Activated naive CD8-positive, alpha-beta T cell treated with anti-CD3 and anti-CD28 coated beads, Interleukin-2, amount 50 U/mL, for 16 hours (primary cell): ENCODE measurements at places on chromosomes 6 and 20.
A peak's percentile ranks its signal among the peaks of the same experiment; 100 is the strongest.

DNA sequence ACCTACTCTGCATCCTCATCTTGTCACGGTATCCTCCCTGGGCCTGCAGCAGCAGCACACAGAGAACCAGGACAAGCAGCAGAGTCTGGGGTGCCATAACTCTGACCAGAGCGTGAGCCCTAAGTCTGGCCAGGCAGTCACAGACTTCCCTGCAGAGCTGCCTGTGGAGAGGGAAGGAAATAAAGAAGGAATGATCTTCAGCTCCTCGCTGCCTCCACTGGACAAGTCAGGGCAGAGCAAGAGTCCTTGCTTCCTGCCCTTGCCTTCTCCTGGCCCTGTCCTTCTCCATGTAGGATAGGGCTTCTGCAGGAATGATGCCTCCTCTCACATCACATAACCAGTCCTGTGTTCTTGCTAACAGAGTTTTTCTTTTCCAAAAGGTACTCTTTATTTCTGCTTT is 15.9 kb upstream of the WFDC11 start:
- no peak for DNase-seq

- no peak for DNase-seq
Observed at GRCh38 chr6:148258868-148259267, 83.8 kb upstream of the SASH1 start.

GRCh38 chr6:129120856-129121638 is 238.1 kb downstream of the LAMA2 start:
- DNase-seq, result no peak

GRCh38 chr6:40499215-40499614 is 87.9 kb downstream of the LRFN2 start:
- DNase-seq, result no peak

DNA sequence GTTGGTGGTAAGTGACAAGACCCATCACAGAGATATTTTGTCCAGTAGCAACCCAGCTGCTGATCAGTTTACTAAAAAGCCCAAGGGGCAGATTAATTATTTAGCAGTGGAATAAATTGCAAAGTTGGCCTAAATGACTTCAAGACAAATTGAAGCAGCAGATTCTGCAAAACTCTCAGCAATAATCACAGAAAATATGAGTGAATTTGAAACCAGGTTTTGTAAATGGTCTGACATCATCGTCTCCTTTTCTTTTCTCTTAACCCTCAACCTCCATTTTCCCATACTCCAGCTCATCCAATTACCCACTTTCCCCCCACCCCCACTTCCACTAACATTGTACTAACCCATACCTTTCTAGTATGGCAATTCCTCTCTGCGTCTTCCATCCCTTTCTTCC is 11.3 kb upstream of the PTPRK start:
- no peak for DNase-seq

DNA sequence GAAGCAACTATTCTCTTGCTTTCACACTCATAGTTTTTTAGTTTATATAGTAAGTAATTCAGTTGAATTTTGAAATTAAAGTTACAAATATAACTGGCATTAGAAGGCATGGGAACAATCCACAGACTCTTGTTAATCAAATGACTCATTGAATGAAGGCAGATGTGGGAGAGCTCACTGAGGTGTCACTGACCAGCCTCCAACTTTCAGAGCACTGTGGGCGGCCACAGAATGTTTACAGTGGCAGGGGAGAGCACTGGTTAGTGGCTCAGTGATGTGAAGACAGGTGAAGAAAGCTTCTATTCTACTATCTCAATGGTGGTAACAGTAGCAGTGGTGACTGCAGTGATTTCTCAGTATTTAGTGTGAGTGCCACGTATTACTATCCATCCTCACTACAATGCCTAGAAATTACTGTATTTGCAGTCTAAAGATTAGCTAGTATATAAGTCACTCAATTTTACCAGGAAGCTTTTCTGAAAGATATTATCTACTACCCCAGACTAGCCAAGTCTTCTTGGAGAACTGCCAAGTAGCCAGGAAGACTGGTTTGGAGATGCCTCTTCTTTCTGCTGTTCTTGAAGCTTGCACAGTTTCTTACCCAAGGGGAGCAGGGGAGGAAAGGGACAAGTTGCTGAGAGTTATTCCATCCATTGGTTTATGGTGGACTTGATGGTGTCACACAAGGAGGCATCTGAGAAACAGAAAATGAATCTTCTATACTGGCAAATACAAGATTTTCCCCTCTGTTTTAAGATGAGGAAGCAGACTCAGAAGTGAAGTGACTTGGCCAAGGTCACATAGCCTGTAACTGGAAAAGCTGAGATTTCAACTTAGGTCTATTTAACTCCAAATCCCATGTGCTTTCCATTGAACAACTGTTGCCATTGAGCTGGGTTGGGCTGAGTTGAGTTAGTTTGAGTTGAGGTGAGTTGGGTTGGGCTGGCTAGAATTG is 231.2 kb downstream of the ANKRD60 start:
- no peak for DNase-seq

- no peak for DNase-seq
Observed at GRCh38 chr6:30044630-30045029, 16.4 kb upstream of the POLR1H start.

DNA sequence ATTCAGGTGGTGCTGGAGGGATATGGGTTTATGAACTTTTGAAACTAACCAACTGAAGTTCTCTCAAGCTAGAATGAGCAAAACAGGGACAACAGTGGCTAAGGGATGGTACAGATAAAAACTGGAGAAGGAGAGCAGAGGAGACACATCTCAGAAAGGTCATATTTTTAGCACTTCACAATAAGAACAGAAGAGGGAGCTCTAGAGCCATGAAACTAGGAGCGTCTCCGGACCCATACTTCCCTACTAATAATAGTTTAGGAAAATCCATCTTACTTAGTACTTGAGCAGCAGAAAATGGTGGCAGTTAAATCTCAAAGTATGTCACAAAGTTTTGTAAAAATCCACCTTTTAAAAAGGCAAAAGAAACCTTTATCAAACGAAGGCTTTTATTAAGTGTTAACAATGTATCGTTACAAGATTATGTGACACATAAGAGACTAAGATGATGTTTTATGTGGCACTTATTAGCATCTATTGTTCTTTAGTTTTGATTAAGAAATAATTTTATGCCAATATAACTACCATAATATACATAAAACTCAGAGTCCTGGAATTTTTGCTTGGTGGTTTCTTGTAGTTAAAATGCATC is 278.6 kb downstream of the TBC1D32 start:
- no peak for DNase-seq

DNA sequence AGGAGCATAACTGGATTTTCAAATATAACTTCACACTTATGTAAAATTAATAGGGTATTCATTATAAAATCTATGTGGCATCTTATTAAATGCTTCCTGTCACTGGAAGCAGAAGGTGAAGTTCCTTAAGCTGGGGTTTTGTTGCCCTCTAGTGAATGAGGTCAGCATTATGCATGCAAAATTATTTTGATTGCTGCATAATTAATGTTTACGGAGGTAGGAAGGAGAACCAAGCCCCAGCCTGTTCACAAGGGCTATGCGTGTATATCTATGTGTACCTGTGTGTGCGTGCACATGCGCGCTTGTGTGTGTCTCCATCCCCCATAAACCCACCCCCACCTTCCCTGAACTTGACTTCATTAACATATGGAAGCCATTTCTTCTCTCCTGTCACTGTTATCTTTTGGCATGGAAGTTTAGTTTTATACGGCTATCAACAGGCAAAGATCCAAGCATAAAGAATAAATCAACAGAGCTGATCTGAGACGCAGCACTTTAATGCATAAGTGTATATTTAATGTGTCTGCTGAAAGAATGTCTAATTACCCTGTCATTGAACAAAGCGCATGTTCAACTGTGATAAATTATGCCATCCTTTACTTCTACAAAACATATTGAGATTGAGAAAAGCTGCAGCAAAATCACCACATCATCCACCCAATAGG is 90.2 kb upstream of the CDH4 start:
- DNase-seq, result no peak

GRCh38 chr20:49422161-49422560 is 60.3 kb downstream of the KCNB1 start:
- DNase-seq, result no peak

DNA sequence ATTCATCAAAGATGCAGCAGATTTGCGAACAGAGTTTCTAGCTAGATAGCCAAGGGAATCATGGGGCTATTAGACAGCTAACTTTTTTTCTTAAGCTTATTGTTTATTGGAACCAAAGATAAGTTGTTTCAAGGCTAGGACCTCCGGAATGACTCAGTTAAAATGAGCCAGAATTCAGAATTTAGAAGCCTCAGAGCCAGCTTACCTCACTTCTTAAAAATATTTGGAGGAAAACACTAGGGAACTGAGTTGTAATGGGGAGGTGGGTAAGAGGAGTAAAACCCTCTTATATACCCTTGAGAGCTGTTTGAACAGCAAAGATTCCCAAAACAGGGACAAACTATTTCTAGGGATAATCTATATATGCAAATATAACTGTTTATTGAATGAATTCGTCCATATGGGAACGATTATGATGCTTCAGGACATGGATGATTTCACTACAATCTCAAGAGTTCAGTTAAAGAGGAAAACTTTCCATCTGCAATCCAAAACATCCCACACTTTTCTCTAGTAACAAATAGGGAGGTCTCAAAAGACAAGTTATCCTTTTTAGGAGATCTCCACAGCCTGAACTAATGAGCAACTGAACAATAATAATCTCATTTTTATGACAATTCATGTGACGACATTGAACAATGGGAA is 12.6 kb upstream of the CARMIL1 start:
- DNase-seq, result no peak

DNA sequence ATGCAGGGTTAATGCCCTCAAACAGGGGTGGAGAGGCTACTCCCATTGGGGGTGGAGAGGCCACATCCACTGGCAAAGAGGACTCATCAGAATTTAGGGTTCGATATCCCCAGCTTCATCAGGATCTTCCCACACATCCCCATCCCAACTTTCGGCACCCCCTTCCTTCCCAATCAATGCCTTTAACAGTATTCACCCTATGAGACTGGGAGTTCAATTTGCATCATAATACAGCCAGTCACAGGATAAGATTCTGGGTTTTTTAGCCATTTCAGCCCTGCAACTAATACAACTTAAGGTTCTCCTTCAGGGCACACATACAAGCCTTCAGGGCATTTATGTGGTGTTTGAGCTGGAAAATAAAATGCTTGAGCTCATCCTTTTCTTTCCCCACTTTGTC is 80.9 kb downstream of the GMDS start:
- DNase-seq, result no peak

- DNase-seq, result no peak
Observed at GRCh38 chr6:26561533-26562466, 23.6 kb downstream of the HMGN4 start.

DNA sequence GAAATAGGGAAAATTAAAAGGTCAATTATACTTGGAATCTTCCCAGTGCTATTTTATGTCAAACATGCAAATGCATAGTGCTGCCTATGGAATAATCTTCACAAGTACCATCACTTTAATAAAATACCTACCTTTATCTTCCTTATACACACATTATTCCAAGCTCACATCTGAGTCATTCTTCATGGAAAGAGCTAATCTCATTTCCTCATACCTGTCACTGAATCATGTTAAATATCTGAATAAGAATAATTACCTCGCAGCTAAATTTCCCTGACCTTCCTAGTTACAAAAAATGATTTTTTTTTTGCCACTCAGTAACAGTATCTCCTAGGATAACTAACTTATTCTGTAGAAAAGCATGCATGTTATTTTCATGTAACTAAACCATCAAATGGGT is 661.4 kb upstream of the HS3ST5 start:
- no peak for DNase-seq

GRCh38 chr20:48827855-48828733 is at the start of gene PREX1:
Gene PREX1 (minus strand): TSS chr20:48827999. CDS start chr20:48827860, 139 bp downstream.
- peak; percentile 63 for DNase-seq

GRCh38 chr20:49293122-49293521 is 15.3 kb upstream of the ZNFX1 start:
- DNase-seq, result no peak

DNA sequence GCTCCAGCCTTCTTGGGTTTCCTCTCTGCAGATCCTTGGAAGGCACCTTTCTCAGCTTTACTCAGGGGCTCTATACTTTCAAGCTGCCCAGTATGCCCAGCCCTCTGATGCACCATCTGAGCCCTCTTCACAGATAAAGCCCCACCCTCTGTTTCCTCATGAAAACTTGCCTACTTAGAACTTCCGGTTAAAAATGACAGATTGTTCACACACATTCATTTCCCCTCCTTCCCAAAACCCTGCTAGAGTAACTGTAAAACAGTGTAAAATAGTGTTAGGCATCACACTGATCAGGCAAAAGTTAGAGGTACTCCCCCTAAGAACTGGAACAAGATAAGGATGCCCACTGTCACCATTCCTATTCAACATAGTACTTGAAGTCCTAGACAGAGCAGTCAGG is 14.0 kb upstream of the GCM1 start:
- DNase-seq, result no peak

DNA sequence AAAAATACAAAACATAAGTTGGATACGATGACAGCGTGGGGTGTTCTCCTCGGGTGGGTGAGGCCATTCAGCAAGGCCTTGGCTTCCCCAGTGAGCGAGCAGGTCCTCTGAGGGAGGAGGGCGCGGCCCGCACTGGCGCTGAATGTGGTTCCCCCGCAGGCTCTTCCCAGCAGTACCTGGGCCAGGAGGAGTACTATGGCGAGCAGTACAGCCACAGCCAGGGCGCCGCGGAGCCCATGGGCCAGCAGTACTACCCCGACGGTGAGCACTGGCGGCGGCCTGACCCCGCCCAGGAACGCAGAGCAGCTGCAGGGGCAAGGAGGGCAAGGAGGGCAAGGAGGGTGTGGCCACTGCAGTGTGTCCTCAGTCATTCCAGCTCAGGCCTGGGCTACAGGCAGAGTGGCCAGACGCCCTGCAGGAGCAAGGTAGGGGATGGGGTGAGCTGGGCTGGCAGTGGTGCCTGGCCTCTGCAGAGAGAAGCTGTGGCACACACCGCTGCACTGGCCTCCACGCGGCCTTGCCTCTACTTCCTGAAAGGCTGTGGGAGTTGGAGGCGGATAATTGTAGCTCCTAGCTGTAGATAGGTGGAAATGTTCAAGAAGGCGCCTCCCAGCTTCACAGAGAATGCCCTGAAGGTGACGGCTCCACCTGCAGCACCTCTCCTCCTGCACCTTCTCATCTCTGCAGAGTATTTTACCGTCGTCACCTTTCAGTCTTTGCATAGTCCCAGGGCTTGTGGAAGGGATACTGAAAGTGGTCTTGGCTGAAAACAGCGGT is 18.7 kb upstream of the MTG2 start:
- no peak for DNase-seq

DNA sequence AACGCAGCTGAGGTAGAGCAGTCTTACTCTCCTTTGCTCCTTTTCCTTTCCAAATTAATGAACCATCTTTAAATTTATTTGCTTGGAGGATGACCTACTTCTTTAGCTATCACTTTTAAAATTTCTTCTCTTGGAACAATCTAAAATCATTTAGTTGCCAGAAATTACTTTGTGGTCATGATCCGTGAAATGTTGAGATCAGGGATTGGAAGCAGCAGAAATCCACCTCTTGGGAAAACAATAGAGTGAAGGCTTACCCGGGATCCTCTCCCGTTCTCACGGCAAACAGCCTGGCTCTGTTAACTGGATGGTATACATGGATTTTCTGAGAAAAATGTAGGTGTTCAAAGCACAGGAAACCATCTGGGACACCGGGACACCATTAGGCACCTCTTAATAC is 7.7 kb downstream of the AKAP12 start:
- no peak for DNase-seq

GRCh38 chr6:8628063-8628462 is 192.7 kb upstream of the SLC35B3 start:
- no peak for DNase-seq

GRCh38 chr6:94535798-94536197 is 1041.5 kb upstream of the MANEA start:
- no peak for DNase-seq

GRCh38 chr6:132390451-132390850 is 10.8 kb downstream of the MOXD1 start:
- no peak for DNase-seq
